ENCODE measurements at places on chromosomes 2 and 18.

DNA sequence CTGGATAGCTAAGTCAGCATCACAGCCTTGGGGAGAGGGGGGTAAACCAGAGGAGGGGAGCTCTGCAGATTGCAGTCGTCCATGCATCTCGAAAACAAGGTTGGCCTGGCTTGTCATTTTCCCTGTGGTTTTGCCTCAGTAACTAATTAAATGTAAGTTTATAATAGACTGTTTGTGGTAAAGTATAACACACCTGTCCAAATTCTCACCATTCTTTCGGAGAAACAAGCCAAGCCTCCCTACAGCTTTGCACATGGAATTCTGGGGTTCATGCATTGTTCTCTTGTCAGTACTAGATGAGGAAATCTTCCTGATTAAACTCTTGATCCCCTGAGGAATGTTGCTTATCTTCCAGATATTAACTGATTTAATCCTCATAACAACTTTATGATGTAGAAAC, 1065.2 kb upstream of the FAM98A start:
- no peak for DNase-seq

- no peak for DNase-seq
These were observed 4.4 kb downstream of the CTIF start for GRCh38 chr18:48543228-48543627.

- DNase-seq, result no peak
These were observed 4.1 kb upstream of the OTX1 start for GRCh38 chr2:63046552-63046951.

DNA sequence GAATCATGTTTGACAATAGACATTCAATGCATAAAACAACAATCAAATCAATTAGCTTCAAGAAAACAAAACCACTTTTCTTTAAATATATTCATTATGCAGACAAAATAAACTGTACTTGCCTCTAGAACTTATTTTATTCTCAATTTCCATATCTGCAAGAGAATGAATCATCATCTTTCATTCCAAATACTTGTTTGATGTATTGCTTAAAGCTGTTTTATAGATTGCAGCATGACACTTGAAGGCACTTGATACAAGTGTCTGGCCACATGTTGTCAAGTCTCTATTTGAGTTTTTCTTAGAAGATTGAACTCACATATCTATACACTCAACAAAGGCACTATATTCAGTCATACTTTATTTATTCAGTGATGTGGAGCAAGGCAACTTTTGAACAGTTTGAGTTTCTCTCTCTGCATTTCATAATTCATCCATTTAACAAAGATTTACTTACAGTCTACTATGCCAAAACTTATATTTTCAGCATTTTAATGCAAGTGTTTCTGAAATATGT, 38.7 kb upstream of the DDX18 start:
- DNase-seq, result no peak

- no peak for DNase-seq
These were observed 175.2 kb upstream of the PKDCC start for GRCh38 chr2:41872646-41873045.

GRCh38 chr18:14971461-14972185, 223.7 kb downstream of the ANKRD30B start:
- peak; percentile 44 for DNase-seq

DNA sequence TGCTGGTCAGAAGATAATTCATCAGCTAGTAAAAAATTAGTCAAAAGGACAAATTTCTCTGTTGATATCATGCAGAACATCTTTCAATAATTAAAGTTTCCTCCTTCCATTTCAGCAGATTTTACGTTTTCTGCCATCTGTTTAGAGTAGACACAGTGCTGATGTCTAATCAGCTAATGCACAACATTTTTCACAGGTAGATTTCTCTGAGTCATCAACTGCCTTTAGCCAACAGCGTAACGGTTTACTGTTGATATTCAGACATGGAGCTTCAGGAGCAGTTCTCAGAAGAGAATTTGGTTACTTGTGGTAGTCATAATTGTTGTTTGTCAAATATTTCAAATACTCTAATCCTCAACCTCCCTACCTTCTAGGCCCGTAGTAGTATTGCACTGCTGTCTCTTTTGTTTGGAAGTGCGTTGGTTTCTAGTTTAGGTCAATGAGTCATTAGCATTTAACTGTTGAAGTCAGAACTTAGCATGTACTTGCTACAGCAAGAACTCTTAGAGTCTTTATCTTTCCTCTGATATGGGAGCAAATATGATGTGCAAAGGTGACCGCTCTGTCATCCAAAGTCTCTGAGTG, 86.8 kb upstream of the TFPI start:
- DNase-seq, result no peak

DNA sequence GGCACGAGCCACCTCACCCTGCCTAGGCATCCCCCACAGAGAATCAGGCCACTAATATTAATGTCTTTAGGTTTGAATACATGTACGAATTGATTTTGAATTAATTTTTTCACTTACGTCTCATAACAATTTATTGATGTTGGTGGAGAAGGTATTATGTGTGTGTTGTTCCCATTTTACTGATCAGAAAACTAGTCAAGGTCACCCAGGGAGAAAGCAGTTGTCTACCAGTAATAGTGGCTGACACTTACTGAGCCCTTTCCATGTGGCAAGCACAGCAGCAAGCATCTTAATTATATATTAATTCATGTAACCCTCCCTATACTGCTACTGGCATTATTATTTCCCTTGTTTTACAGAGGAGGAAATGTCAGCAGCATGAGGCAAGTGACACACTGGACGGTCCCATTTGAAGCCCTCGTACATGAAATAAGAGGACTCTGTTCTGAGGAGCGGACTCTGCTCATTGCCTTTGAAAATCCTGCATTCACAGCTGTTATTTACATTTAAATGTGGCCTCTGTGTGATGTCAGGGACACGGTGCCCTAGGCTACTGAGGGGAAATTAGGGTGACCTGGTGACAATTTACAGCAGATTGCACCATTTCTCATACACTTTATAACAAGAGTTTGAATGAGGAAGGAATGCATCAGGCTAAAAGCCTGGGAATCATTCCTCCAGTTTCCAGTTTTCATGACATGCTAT, 30.9 kb upstream of the KCNE4 start:
- no peak for DNase-seq

DNA sequence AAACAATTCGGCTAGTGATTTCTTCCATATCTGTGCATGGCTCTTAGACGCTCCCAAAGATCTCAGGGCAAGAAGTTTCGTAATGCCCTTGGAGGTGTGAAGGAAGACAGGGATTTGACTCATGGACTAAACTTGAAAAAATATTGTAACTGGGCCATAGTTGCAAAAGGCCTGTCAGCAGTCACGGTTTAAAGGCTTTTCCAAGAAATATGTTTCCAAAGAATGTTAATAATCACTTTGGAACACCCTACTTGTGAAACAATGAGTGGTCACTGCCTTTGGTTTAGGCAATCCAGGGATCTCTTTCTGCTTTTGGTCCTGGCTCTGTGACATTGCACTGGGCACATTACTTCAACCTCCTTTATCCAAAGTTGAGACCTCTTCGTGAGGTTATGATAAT, 102.5 kb upstream of the RASGRP3 start:
- DNase-seq, result no peak

Measured in T1000 (cell line).